ENCODE measurements at places on chromosomes 1 and 21.

DNA sequence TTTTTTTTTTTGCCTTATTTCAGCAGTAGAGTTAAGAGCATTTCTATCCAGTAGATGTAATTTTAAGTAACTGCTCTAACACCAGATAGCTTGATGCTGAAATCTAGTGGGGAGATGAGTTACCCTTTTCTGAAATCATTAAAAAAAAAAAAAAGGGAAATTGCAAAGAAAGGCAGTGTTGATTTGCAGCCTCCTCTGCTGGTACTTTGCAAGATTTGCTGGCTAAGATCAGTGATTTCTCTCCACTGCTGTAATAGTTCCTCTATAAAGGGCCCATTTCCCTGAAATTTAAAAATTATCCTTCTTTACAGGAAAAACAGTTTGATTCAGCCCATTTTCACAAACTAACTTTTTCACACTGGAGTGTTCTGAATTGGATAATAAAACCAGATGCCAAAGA is 120.6 kb downstream of the PTBP2 start:
- DNase-seq: peak; percentile 28

DNA sequence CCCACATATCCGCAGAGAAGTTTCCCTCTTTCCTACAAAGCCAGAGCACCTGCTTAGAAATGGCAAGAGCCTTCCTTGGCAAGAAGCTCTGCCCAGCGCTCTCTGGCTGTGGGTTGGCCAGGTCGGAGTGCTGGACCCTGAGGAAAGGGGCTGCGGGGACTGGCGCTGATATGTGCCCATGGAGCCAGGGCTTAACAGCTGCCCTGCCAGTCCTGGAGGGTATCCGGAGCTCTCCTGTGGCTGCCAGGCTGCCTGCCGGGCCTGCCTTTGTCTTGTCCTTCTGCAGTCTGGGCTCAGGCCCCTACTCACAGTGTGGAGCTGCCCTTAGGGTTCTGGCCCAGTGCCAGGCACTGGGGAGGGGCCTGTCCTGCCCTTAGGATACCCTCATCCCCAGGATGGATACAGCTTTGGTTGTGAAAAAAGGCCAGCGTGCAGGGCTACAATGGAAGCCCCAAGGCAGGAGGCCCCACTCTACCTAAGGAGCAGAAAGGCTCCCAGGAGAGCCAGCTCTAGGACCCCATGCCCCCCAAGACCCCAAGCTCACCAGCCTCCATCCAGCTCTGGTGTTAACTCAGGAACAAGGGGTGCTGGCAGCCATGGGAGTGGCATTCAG is 43.4 kb downstream of the KIAA1614 start:
- no peak for DNase-seq

GRCh38 chr1:170146720-170147263 is 1.0 kb downstream of the NTMT2 start:
- DNase-seq: no peak

DNA sequence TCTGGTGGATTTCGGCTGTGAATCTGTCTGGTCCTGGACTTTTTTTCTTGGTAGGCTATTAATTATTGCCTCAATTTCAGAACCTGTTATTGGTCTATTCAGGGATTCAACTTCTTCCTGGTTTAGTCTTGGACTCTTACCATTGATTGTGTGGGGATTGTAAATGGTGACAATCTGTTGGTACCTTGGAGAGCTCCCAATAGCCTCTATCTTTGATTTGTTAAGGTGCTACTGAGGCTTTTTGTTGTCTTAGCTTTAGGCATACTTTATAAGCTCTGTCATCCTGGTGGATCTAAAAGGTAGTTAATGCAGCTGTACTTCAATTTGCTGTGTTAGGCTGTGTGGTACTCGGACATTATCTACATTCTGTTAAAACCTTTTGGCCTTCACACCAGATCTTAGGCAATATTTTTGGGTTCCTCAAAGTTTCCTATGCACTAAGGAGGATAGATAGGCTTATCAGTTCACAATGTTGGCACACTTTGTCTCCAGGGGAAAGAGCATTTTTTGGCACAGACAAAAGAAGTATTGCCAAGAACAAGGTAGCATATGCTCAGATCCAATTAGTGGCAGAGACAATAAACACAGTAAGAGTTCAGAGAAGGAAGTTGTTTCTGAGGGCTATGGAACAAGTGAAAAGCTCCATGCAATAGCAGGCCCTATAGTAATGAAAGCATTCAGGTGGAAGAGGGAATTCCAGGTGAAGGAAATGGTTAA is 230.4 kb downstream of the PDE4B start:
- peak; percentile 16 for DNase-seq

GRCh38 chr1:235725434-235725833 is 75.8 kb upstream of the GNG4 start:
- no peak for DNase-seq

- no peak for DNase-seq
These were observed 150.4 kb upstream of the NEGR1 start for GRCh38 chr1:72432645-72433267.

DNA sequence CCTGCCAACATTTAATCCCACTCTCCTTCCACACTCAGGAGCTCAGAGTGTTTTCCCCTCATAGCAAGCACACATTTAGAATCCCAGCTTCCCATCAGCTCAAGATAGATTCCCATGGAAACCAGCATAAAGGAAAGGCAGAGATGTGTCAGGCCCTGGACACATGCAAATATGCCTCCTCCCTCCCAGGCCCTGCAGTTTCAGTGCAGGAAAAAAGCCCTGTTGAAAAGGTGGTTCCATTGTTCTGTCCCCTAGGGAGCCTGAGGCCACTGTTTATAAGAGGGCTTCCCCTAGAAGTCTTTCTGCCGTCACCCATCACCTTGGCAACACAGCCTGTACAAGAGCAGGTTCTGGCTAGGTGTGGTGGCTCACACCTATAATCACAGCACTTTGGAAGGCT is 3.6 kb downstream of the CACNA1S start:
- DNase-seq: no peak

Measured in fibroblast of mammary gland (primary cell).